ENCODE measurements at places on chromosomes 6 and 20.

DNA sequence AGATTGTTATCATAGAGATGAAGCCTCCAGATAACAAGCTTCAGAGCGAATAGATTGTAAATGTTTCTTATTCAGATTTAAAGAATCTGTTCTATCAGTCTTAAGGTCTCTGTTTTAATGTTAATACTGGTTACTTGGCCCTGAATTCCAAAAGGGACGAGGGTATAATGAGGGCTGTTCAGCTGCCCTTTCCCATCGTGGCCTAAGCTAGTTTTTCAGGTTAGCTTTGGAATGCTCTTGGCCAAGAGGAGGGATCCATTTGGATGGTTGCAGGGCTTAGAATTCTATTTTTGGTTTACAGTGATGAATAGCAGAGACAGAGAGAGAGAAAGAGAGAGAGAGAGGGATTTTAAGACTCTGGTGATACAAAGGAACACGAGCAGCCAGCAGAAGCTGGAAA, 62.8 kb upstream of the UFL1 start:
- DNase-seq: no peak

GRCh38 chr20:20837574-20838021, 125.2 kb upstream of the RALGAPA2 start:
- DNase-seq: no peak

DNA sequence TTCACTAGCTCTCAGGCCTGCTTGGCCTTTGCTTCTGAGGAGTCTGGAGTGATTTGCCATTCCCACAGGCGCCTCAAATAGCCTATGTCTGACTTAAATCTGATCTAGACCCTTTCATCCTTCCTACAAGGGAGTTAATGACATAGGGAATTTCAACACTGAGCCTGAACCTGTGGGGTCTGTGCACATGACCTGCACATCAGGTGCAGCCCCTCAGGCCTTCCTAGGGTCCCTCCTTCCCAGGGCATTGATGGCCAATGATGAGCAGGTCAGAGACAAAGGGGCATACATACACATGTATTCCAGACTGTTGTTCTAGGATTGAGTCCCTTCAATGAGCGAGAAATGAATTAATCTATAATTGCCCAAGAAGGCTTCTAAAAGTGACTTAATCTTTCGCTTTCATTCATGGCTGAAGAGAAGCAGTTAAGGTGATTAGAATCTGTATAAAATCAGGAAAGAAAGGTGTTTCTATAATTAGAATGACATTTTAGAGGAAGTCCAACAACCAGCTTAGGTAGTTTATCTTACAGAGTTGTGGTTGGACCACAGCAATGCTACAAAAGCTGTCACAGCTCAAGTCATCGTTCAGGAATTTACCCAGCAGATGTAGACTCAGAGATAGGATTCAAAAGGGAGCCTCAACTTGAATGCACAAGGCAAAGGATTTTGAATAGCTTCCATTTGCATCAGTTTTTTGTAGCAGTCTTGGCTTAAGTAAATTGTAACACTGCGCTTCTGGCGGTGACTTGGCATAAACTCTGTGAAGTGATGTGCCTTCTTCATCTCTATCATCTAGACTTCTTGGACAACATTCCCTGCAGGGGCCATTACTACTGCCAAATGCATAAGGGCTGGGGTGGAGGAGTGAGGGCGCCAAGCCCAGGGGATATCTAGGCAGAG, 27.0 kb upstream of the TBC1D7 start:
- peak; percentile 88 for DNase-seq

DNA sequence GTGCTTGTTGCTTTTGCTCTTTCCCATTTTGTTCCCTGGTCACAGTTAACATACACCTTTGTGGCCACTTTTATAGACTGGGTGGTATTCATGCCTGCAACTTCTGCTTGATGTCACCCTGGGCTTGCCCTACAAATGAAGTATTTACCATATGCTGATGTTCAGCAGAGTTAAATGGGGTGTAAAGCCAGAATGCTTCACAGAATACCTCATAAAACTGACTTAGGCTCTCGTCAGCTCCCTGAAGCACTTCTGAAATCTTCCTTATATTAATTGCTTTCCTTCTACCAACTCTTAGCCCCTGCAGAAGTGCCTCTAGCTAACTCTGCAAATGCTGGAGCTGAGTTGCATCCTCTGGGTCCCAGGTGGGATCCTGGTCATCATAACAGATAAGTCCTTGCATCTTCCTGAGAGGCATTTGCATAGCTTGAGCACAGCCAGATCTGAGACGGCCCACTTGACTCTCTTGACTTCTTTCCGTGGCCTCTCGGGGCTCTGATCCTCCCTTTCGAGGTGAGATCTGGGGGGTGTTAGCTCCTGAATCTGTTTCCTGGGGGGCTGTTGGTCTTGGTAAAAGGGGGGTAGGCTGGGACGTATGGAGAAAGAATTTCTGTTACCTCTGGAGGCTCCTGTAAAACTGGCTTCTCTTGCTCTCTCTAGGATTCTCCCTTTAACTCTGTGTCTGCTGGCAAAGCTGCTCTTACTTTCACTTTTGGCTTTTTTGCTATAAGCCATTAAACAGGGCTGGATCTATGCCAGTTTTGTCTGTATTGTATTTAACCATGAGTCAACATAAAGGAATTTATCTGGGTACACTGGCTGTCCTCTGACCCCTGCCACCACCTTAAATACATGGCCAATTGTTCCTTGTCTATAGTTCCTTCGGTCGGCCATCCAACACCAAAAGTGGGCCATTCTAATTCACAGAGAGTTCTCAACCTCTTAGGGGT, 223.0 kb upstream of the SYNCRIP start:
- DNase-seq: peak; percentile 5

Data from keratinocyte (primary cell).